ENCODE measurements at places on chromosomes 13 and 19.

DNA sequence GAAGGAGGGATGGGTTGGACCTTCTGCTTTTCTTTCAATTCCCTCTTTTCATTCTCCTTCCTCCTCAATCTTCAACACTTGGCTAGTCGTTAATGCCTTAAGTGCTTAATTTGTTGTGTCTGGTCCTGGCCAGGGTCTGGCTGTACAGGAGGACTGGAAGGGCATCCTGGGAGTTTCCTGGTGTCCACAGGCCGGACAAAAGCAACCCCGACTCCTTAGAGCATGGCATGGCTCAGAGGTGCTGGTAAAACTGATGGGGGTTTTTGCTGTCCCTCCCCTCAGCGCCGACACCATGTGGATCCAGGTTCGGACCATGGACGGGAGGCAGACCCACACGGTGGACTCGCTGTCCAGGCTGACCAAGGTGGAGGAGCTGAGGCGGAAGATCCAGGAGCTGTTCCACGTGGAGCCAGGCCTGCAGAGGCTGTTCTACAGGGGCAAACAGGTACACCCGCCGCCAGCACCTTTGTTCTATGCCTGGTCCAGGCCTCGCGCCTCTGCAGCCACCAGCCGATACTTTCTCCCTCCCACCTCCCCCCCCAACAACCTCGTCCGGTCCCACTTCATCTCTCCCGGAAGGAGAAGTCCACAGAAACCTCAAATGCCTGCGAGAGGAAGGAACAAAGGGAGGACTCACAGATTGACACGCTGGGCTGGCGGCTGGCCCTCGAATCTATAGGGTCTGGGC is 1.4 kb downstream of the UHRF1 start:
- peak; percentile 49 for DNase-seq

GRCh38 chr19:6374711-6375410 is 872 bp downstream of the PSPN start:
- no peak for DNase-seq

DNA sequence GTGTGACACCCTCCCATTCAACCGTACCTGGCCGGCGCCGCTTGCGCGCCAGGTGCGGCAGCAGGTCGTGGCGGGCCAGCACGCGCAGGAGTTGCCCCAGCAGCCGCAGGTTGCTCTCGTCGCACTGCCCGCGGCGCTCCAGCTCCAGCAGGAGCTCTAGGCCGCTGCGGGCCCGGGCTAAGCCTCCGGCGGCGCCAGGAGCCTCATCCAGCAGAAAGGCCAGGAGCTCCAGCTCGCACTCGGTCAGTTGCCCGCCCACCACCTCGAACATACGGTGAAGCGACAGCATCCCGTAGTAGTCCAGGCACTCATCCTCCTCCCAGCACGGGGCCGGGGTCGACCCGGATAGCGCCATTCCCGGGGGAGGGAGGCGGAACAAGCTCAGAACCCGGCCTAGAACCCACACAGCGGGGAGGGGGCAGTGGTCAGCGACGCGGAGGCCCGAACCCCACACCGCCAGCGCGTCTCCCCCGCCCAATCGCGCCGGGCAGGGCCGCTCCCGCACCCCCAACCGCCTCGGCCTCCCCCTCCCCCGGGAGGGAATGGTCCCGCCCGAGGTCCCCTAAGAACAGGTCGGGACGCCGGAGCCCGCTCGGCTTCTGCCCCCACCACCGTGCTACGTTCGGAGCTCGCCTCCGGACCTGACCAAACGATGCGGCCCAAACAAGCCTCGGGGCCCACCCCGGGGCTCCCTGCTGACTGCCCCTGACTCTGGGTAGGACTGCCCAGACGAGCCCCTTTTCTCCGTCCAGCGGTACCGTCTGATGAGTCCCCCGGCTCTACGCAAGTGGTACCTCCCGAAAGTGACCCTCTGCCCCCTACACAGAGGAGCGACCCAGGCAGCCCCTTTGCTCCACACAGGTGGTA is 591 bp downstream of the DEDD2 start:
- peak; percentile 31 for DNase-seq

DNA sequence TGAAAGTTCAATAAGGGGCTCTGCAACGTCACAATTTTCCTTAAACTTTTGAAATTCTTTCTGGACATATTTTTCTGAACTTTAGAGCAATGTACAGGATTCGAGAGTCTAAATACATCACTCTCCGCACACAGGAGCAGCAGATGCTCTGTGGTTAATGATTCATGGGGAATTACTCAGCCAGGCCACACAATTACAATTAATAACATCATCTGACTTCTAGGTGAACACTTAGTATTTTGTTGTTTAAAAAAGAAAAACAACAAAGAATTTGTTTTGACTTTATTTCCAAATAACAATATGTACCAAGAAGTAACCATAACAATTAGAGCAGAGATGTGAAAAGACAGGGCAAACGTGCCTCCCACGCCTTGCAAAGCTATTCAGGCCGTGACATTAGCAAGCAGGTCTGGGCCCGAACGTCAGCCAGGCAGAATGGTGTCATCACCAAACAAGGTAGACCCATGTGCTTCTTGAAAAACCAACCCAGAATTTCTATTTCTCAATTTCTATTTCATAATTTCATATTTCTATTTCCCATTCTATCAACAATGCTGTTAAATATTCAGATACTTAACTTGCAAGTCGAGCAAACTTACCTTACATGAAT is 236.3 kb downstream of the COL4A1 start:
- peak; percentile 53 for DNase-seq

DNA sequence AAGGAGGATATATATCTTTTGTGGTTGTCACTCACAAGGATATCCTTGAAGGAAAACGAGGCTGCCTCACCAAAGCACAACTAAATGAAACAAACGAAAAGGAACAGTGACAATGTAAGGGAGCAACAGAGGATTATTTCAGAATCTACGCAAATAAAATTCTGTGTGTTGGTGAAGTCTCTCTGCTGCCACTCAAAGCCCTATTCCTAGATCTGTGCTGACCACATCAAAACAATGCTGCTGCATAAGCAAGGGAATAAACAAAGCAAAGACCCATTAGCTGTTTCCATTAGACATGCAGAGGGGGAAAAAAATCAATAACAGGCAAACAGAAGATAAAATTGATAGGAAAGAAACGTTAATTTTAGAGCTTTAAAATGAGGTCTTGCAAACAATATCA is 204.4 kb downstream of the MZT1 start:
- DNase-seq = no peak

DNA sequence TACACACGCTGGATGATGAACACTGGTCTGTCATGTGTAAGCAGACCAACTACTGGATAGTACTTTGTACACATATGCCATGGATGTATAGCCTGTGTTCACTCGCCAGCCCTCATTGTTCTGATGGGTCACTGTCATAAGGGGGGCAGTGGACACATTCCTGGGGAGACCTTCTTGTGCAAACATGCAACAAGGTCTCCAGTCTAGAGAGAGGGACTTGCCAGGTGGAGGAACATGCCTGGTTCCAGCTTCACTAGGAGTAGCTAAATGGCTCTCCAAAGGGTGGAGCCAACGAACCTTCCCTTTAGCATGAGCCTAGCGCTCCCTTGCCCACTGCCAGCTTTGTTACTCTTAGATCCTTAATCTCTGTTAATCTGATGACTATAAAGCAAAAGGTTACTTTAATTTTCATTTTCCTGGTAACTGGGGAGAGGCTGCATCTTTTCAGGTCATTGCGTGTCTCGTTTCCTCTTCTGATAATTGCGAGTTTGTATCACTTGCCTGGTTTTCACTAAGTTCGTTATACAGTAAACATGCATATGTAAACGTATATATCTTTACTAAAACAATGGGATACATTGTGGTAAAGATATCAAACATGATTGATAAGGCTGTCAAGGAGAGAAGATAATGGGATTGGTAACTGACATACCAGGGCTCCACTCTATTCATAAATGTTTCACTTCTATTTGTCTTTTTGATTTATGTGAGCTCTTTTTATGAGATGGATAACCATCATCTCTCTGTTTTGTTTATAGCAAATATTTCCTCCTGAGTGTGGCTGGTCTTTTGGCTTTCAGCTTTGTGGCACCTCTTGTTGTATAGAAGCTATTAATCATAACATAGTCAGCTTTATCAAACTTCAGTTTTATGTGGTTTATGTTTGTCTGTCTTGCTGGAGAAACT is 235.2 kb upstream of the SGCG start:
- DNase-seq = no peak

GRCh38 chr19:3868770-3869456 is at the start of gene ZFR2:
TSS of gene ZFR2 (minus strand) at chr19:3869038. CDS start at chr19:3869017, 21 bp downstream.
- no peak for DNase-seq

GRCh38 chr19:40053491-40053890 is 2.5 kb downstream of the ZNF780B start:
- DNase-seq = no peak

GRCh38 chr13:89375839-89376238 is 1704.7 kb downstream of the SLITRK5 start:
- DNase-seq = peak; percentile 13

Measured in AG08395 (cell line).